Psoas muscle (tissue), 8 donors: ENCODE measurements at places on chromosomes 7 and 10. TPM values are rescaled to one million over a fixed set of nuclear protein-coding genes. Genes with fewer than 3 reads are reported as not detected.

GRCh38 chr7:111362506-111363054, 199.7 kb downstream of the IMMP2L start:
- DNase-seq = no peak

DNA sequence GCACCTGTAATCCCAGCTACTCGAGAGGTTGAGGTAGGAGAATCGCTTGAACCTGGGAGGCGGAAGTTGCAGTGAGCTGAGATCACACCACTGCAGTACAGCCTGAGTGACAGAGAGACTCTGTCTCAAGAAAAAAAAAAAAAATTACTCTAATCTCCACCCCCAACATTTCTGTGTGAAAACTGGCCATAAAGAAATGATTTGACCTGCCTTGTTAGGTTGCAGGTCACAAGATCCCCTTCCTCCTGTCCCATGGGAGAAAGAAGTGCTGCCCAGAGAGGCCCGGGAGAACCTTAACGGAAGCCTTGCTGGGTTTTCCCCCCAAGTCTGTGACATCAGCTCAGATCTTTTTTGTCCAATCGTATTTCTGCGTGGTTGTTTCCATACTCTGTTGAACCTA, 8.7 kb upstream of the CALHM1 start:
- DNase-seq = no peak

DNA sequence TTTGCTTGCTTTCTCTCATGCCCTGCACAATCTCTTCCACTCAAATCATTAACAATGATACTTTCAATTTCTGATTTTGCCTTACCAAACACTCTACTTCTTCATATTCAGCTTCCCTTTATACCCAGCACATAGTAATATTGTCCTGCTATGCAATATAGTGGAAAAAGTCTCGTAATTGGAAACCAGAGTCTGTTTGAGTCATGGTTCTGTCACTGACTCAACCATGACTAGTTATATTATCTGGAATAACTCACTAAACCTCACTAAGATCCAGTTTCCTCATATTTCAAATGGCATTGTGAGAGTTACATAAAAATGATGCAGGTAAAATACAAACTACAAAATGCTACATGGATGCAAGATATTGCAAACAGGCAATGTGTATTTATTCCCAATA, 98.5 kb upstream of the LRRTM3 start:
- DNase-seq = no peak

Gene PLEKHS1
- not detected for total RNA-seq

- no peak for DNase-seq
These were observed 29.7 kb downstream of the CYP2W1 start for GRCh38 chr7:1012716-1013095.

GRCh38 chr10:73161662-73162061, 6.1 kb downstream of the ECD start:
- no peak for DNase-seq

GRCh38 chr7:5117095-5117970, 71.7 kb downstream of the RBAK start:
- DNase-seq = no peak

Gene SFTPA1
- total RNA-seq = not detected

DNA sequence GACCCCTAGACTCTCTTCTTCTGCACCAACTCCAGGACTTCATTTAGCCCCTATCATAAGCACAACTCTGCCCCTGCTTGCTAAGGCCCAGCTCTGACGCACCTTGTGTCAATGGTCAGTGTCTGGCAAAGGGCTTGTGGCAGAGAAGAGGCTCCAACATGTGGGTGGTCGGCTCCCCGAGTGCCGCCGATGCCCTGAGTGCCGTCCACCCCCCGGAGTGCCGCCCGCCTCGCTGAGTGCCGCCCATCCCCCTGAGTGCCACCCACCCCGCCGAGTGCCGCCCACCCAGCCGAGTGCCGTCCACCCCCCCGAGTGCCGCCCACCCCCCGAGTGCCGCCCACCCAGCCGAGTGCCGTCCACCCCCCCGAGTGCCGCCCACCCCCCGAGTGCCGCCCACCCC, 50.3 kb downstream of the ASB13 start:
- no peak for DNase-seq

DNA sequence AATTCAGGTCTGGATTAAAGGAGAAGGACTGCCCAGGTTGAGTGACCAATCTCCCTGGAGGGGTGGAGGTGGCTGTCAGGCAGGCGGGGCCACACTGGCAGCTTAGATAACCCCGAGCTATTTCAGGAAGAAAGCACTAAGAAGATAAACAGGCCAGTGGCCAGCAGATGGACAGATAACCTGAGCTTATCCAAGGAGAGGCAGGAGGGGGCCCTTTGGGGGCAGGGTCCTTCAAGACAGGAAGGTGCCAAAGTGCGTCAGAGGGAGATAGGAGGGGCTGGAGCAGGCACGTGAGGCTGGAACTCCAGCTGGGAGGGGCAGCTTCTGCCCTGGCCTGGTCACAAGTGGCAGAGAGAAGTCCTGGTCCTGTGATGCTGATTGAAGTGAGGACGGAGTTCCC, 29.8 kb upstream of the PODXL start:
- DNase-seq = peak; percentile 21

Gene NAT16
- total RNA-seq = not detected

GRCh38 chr10:64076322-64076940, 555.2 kb downstream of the REEP3 start:
- DNase-seq = no peak

DNA sequence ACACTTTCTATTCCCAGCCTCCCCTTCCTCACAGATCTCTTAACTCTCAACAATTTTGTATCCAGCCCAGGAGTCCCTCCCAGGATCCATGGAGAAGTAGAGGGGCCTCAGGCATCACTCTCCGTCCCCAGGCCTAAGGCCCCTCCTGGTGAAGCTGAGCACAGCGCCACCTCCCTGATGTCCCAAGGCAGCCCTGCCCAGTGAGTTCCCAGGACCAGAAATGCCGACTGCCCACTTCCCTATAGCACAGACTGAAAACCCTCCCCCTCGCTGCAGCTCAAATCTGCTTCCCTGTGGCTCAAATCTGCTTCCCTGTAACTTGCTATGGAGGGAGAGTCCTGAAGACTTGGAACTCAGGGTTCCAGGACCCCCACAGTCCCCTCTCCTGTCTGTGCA, 35.6 kb downstream of the YKT6 start:
- no peak for DNase-seq

DNA sequence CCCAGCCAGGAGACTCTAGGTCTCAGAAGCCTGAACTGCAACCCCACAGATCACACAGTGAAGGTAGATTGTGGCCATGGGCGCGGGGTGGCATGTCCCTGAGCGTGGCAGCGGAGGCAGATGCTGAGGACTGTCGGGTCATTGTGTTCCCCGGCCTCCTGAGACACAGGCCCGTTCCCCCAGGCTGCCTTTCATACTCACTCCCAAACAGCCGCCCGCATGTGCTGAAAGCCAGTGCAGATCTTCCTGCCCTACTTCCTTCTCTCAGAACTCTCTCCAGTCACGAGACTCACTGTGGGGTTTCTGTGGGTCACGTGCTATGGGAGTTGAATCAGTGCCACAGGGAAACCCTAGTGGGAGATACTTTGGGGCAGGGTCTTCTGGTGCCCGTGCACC, 48.0 kb downstream of the ZNF467 start:
- DNase-seq = no peak

Gene NUPR2
- total RNA-seq = not detected

GRCh38 chr7:151088019-151088855, 2.0 kb downstream of the AGAP3 start:
- DNase-seq = no peak

Gene MARCHF5
- 28.3 TPM for total RNA-seq

DNA sequence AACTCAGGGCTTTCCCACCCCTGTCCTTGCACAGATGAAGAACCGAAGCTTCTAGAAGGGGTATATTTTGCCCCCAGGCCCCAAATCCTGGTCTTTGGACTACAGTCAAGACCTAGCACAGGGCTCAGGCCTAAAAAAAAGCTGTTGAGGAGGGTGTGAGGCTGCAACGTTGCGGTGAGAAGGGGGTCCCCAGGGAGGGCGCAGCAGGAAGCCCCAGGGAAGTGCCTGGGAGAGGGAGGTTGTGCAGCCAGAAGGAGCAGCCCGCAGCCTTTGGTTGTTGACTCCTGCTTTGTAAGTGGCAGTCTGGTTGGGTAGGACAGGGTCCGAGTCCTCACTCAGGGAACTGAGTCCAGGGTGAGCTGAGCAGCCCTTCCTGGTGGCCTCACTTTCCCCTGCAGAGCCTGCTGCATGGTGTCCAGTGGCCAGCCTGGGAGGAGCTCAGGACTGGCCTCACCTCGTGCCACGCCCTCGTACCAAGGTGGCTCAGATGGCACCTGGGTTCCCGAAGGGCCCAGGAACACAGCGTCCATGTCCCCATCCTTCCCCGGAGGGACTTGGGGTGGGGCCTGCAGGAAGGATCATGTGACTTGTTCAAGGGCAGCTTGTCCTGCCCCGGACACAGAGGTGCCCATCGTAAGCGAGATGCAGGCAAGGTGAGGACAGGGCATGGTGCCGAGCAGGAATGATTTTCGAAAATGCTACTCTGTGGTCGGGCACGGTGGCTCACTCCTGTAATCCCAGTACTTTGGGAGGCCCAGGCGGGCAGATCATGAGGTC, 166.4 kb upstream of the TNRC18 start:
- DNase-seq = no peak

Gene CTBP2
- total RNA-seq = 31.8 TPM

- no peak for DNase-seq
These were observed 528.7 kb upstream of the IGFBP3 start for GRCh38 chr7:46449743-46450142.

Gene USP54
- 216 TPM for total RNA-seq

Gene MEOX2
- 6.9 TPM for total RNA-seq

Gene HPS6
- 13.2 TPM for total RNA-seq

Gene STEAP1
- total RNA-seq = 1.1 TPM

Gene C10orf143
- 5.1 TPM for total RNA-seq

DNA sequence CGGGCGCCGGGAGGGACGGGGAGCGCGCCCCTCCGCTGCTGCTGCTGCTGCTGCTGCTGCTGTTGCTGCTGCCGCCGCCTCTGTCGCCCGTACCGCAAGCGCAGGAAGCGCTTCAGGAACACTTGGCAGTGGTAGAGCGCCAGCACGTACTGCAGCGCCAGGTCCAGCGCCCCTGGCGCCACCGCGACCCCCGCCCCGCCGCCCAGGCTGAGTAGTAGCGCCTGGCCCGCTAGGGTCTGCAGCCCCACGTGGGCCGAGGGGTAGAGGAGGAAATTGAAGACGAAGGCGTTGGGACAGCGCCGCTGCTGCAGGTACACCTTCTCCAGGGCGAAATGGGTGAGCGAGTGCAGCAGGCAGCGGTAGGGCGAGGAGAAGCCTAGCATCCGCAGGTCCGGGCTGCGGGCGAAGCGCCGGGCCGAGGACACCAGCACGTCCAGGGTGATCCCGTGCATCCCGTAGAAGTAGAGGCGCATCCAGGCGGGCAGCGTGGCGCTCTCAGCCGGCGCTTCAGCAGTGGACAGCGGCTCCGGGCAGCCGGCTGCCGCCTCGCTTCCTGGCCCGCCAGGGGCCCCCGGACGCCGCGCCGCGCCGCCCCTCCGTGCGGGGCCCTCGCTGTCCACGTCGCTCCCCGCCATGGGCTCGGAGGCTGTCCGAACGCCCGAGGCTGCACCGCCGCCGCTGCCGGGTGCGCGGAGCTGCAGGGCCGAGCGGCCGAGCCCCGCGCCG, at the start of gene TMEM229A:
Gene TMEM229A, minus strand, starts transcription at position 699 of the 726 bp plus-strand sequence. Its CDS starts 64 bp downstream, at position 635.
- peak; percentile 57 for DNase-seq

DNA sequence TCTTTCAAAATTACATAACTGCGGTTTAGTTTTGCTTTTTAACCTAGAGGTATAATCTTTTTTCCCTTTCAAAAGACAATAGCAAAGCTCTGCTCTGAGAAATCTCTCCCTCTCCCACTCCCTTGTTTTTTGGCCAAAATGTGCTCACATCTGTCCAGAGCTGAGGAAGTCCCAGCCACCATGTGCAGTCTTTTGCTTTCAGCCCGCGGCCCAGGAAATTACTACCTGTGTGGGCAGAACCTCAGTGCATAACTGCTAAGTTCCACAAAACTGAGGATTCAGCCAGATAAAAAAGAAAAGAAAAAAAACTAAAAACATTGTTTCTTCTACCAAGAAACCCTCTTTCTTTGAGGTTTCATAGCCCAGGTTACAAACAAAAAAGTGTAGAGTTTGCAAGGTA, 115.0 kb upstream of the HGF start:
- DNase-seq = no peak

- no peak for DNase-seq
These were observed 291.8 kb downstream of the CRPPA start for GRCh38 chr7:16129431-16130110.

DNA sequence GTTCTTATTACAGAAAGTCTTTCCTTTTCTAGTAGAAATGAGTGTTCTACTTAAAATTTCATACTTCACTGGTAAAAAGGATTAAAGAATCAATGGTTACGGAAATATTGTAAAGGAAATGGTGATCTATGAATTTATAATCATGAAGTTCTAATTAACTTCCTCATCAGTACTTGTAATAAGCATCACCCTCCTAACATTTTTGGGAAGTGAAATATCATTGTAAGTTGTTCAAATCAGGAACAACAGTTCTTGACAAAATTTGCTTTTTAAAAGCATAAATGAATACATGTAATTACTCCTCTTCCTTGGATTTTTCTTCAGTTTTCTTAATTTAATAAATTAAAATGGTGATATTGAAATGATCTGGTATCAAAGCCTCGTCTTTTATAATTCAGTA, 5.6 kb upstream of the PCGF5 start:
- no peak for DNase-seq

DNA sequence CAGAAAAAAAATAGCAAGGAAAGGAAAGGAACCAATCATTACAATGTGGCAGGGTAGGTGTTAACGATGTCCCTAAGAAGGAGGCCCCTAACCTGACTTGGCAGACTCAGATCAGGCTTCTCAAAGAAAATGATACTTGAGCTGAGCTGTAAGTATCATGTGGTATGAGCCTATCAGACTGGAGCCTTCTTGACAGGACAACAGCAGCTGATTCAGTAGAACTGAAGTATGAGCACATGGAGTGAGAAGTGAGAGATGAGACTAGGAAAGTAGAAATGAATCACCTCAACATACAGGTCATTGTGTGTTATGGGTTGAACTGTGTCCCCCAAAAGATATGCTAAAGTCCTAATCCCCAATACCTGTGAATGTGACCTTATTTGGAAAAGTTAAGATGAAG, 66.3 kb downstream of the MTERF1 start:
- no peak for DNase-seq

Gene WDFY4
- total RNA-seq = 0.69 TPM

Gene FLNC
- total RNA-seq = 2,884 TPM

Gene PON1
- total RNA-seq = not detected

GRCh38 chr10:61965703-61966395, 64.3 kb downstream of the ARID5B start:
- DNase-seq = no peak

Gene FAM13C
- 13.5 TPM for total RNA-seq

Gene SH2D4B
- total RNA-seq = not detected

GRCh38 chr10:120067427-120067826, 174.9 kb downstream of the SEC23IP start:
- DNase-seq = no peak

GRCh38 chr7:876972-877311, 588 bp downstream of the GET4 start:
- DNase-seq = peak; percentile 81

- DNase-seq = no peak
These were observed 223.8 kb upstream of the KAT6B start for GRCh38 chr10:74602576-74602975.

Gene JAZF1
- 10.3 TPM for total RNA-seq

Gene SMO
- total RNA-seq = 6.0 TPM

Gene SEMA3D
- total RNA-seq = not detected
